Activated CD4-positive, alpha-beta memory T cell treated with anti-CD3 and anti-CD28 coated beads for 36 hours (primary cell): ENCODE measurements at places on chromosomes 2 and 18. TPM values are rescaled to one million over a fixed set of nuclear protein-coding genes. Genes with fewer than 3 reads are reported as not detected.

GRCh38 chr18:42114310-42114943 is 159.4 kb downstream of the PIK3C3 start:
- peak; percentile 63 for DNase-seq

DNA sequence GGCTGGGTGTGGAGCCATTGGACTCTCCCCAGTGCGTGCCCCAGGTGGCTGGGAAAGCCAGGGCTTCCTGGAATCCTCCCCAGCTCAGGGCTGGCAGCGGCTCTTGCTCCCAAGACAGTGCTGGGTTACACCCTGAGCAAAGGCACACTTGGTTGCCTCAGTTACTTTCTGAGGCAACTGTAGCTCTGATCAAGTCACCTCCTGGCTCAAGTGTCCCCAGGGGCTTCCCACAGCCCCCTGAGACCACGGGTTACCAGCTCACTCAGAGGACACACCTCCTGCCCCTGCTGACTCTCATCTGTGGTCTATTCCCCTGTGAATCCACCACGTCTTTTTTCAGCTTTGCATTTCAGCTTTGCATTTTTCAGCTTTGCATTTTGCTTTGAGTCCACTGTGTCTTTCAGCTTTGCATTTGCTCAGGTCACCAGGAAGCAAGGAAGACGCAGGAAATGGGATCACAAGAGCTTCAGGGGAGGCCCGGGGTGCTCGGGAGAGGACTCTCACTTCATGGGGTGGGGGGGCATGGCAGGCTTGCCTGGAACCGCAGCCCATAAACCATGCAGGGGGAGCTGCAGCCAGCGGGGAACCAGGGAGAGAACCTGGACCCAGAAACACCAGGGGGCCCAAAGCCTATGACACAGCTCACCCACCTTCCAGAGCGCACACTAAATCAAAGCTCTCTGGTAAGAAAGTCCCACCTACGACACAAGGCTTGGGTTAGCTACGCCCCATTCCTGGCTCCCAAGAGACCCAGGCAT is 138.0 kb upstream of the ASB18 start:
- DNase-seq = no peak

GRCh38 chr18:36301884-36302283 is 4.4 kb downstream of the FHOD3 start:
- DNase-seq = no peak

Gene FARSB
- total RNA-seq = 40.3 TPM

Gene NGEF
- 4.2 TPM for total RNA-seq

GRCh38 chr2:45808294-45808800 is 156.9 kb downstream of the PRKCE start:
- DNase-seq = no peak

Gene SULT1C3
- total RNA-seq = not detected

Gene SLC11A1
- total RNA-seq = 0.10 TPM

DNA sequence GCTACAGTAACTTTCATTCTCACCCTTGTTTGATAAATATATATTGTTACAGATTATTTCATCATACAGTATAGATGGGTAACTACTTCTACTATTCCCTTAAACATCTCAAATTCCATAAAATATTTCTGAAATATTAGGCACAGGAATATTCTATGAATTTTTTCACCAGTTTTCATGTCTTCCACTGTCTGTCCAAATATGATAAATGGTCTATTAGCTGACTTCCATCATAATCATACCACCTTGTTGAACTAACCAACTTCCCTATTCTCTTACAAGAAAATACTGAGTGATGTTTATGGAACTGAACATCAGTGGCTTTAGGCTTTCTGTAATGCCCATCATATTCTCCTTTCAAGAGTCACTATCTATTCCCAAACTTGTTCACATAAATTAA is 82.4 kb downstream of the TRAPPC8 start:
- no peak for DNase-seq

Gene PJVK
- 3.0 TPM for total RNA-seq

Gene TUBA3D
- total RNA-seq = not detected

DNA sequence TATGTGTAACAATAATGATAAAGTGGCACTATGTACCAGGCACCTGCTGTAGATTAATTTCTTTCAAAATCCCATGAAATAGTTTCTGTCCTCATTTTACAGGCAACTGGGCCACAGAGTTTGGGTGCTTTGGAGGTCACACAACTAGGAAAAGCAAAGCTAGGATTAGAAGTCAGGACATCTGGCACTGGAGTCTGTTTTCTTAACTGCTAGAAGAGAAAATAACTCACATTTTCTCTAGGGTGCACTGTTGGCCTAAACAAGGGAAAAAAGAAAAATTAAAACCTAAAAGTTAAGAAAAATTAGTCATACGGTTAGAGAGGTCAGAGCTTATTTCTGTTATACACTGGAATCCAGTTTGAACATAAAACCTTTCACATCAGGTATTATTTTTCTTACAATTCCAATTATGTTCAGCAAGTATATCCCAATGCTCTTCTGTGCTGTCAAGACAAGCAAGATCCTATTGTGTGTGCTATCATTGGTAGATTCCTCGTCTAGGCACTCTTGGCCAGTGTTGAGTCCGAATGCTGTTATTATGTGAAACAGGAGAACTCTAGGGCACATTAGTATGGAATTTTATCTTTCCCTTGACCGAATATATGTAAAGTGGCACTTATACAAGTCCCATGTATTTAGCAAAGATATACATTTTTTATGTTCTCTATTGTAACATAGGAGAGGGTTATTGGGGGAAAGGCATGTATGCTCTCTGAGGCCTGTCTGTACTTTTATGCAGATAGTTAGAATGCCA is 1.5 kb upstream of the OSGEPL1 start:
- no peak for DNase-seq

DNA sequence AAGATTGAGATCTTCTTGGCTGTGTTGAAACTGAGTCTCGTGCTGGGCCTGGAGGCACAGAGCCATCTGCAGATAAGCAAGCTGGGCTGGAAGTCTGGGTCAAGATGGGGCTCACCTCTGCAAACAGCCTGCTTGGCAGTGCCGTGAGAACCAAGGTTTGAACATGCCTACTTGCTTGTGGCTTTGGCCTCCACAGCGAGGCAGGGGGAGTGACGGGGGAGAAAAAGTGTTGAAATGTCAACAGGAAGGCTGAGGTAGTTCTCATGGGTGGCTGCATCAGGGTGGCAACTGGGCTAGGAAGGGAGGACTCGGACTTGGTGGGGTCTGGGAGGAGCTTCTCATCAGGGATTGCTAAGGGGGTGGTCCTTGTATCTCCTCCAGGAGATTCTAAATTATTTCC is 99.7 kb downstream of the THNSL2 start:
- DNase-seq = no peak

DNA sequence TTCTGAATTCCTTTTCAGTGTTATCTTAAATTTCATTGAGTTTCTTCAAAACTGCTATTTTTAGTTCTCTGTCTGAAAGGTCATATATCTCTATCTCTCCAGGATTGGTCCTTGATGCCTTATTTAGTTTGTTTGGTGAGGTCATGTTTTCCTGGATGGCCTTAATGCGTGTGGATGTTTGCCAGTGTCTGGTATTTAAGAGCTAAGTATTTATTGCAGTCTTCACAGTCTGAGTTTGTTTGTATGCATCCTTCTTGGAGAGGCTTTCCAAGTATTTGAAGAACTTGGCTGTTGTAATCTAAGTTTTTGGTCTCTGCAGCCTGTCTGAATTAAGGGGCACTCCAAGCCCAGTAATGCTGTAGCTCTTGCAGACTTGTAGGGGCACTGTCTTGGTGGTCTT is 249.3 kb downstream of the ZNF385B start:
- no peak for DNase-seq

GRCh38 chr2:182744490-182744889 is 28.4 kb downstream of the DNAJC10 start:
- no peak for DNase-seq

DNA sequence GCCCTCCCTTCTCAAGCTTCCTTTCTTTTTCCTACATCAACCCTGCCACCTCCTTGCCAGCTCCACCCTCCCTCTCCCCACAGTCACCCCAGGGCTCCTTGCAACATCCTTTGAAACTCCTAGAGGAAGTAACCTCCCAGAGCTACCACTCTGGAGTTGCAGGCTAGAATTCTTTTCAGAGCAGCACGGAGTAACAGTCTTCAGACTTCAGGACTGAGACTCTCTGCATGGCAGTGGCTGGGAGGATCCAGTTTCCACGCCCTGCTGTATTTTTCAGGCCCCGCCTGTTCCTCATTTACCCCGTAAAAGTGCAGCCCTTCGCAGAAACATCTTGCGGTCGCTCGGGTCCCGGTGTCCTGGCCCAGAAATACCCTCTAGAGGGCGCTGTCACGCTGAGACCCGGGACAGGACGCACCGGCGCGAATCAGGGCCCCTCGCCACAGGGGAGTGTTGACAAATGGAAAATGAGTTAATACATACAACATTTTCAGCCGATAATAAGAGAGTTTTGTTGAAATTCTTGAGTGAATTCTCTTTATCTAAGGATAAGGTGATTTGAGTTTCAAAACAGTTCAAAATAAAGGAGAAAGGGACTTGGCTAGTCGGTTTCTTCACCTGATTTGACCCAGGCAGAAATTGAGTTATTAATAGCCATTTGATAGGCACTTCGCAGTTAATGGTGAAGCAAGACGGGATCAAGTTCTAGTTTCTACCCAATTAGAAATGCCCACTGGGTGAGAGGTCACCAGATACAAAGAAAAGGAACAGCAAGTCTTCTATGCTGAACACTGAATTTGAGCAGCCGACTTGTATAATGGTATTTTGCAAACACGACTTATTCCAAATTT is 18.5 kb upstream of the NTSR2 start:
- DNase-seq = peak; percentile 88

Gene CHRNA1
- total RNA-seq = not detected

DNA sequence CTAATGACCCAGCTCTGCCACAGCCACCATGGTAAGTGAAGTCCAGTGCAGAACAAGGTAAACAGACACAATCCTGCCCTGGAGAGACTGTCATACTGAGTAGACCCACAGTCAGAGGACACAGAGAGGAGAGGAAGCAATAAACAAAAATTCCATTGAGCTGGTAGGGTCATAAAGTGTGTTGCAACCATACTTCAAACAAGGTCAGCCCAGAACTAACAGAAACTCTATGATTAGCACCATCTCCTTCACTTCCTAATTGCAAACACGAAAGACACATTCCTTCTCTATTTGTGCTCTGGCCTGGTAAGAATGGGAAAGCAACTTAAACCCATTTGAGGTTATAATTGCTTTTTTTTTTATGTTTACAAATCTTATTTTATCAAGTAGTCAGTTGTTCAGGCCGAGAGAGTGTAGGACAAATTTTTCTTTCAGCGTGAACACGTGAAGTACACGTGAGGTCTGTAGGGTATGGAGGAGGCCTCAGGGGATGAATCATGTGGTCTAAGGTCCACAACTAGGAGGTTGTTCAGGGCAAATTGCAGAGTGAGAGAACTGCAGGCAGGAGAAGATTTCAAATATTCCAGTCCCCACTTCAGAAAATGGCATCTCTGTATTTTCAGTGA is 71.4 kb upstream of the GLS start:
- no peak for DNase-seq

Gene TMEM185B
- 19.7 TPM for total RNA-seq

DNA sequence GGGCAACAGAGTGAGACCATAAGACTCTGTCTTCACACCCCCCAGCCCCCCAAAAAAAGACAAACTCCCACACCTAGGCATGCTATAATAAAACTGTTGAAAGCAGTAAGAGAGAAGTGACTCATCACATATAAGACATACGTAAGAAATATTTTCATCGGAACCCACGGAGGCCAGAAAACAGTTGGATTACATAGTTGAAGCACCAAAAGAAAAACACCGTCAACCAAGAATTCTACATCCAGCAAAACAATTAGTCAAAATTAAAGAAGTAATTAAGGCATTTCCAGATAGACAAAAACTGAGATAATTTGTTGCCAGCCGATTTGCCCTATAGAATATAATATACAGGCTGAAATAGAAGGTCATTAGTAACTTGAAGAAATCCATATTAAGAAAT is 128.7 kb downstream of the VAPA start:
- DNase-seq = no peak

Gene TRABD2A
- 29.6 TPM for total RNA-seq

DNA sequence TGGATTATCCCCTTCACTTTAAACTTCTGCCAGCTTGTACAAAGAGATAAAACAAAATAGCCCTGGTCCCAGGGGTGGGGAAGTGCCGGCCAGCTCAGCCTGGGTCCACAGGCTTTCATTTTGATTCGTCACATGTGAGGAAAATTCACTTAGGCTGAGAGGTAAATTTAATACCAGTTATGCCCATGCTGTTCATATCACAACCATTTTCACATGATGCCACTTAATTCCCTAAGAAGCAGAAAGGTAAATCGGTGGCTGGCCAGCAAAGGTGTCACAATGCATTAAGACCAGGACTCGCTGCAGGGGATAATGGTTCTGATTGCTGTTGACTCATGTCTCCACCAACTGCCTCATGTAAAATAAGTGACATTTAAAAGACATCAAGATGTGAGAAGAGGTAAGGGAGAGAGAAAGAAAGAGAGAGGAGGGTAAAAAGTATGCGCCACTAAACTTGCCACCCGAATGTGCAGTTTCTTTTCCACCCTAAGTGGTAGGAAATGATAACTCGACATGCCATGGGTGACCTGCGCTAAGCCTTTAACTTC is 261.0 kb upstream of the SIX3 start:
- DNase-seq = no peak

DNA sequence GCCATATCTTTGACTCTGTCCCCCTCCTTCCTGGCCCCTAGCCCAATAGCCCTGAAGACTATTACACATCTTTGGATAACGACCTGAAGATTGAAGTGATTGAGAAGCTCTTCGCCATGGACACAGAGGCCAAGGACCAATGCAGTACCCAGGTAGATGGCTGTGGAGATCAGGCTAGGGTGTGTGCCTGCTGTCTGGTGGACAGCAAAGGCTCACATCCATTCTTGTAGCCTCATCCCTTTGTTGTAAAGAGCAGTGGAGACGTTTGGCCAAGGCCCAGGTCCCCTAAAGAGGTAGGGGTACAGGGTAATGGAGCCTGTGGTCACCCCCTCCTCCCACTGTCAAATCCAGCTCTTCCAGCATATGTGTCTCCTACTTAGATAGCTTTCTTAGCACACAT is 81.4 kb downstream of the EPAS1 start:
- no peak for DNase-seq
